ENCODE measurements at places on chromosomes 6 and 20. TPM values are rescaled to one million over a fixed set of nuclear protein-coding genes. Genes with fewer than 3 reads are reported as not detected.

- no peak for DNase-seq
Measured at GRCh38 chr20:63769891-63770474, 30.4 kb downstream of the SLC2A4RG start.

DNA sequence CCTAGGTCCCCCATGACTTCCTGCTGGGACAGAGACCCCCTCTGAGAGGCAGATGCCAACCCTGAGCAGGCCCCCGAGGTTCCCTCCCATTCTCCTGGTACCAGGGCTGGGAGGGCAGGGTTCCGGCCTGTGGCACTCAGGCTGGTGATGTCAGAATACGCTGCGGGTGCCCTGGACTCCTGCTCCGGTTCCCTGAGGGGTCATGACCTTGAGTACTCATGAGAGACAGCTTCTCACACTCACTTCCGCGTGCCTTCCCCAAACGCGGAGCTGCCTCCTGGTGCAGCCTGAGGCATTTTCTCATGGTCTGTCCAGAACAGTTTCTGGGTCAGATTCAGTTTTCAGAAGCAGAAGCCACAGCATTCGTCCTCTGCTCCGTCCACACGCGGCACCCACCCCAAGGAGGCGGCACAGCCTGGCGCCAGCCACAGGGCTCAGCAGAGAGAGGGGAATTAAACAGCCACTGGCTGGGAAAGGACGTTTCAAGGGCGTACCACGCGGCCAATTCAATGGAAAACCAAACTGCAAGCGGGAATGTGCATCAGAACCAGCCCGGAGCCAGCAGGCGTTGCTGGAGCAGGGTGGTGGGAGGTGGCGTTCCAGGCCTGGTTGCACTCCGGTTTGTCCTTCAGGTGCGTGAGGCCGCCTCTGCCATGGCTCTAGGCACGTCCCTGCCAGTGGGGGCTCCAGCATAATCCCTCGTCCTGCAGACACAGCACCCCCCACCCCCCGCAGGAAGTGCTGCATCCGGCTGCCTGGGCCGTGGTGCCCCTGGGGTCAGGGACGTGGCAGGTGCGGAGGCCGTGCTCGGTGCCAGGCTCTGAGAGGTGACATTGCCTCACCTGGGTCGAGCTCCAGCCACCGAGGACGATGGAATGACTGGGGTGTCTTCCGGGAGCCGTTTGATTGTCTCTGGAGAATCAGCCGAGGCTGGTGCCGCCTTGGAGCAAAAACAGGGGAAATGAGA is 58.3 kb upstream of the BHLHE23 start:
- DNase-seq: no peak

The RAD21L1 gene
- not detected for total RNA-seq

The TPD52L1 gene
- total RNA-seq: 56.2 TPM

The XPO5 gene
- total RNA-seq: 11.7 TPM

The GSTA2 gene
- total RNA-seq: not detected

The TMEM170B gene
- 4.8 TPM for total RNA-seq
